NCI-H146 (cell line): ENCODE measurements at places on chromosomes 3 and 15.

GRCh38 chr3:124209426-124209825 is 217.5 kb upstream of the ROPN1 start:
- DNase-seq, result no peak

- no peak for DNase-seq
These were observed 63.9 kb downstream of the TRPC1 start for GRCh38 chr3:142787719-142788118.

DNA sequence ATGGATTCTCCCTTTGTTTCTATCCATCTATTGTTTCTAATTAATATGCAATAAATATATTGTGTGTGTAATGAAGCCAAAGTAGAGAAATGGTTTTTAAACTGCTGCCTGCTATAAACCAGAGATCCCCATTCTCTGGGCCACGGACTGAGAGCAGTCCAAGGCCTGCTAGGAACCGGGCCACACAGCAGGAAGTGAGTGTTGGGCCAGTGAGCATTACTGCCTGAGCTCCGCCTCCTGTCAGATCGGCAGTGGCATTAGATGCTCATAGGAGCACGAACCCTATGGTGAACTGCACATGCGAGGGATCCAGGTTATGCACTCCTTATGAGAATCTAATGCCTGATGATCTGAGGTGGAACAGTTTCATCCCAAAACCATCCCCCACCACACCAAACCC is 85.2 kb upstream of the POMGNT2 start:
- DNase-seq, result no peak

DNA sequence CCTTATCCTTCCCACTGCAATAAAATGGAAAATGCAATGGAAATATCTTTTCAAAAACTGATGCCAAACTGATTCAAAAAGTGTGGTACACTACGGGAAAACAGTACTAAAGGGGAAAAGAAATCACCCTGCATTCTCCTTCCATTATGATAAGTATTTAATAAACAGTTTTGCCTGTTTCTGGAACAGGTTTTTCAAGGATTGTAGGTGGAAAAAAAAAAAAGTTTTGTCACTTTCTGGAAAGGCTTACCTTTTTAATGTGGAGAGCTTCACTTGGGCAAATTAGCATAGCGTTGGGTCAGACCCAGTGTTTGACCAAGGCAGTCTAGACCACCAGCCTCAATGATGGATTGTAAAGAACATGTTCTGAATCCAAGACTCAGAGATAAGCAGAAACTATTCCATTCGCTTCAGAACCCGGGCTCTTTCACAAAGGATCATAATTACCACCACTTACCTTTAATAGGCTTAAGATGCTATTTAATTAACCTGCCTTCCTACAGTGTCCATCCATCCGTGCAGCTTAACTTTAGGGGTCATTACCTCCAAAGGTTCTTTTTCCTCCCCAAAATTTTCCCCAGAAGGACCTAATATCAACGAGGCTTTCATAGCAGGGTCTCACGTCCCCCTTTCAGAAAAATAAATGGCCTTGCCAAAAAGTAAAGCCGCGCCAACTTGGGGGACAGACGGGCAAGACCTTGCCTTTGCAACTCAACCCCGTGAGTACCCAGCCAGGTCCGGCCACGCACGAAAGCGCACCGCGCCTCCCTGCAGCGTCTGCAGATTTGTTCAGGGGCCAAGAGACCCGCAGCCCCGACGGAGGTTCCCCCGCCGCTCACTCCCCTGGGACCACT is 1.0 kb downstream of the DCBLD2 start:
- DNase-seq, result no peak

DNA sequence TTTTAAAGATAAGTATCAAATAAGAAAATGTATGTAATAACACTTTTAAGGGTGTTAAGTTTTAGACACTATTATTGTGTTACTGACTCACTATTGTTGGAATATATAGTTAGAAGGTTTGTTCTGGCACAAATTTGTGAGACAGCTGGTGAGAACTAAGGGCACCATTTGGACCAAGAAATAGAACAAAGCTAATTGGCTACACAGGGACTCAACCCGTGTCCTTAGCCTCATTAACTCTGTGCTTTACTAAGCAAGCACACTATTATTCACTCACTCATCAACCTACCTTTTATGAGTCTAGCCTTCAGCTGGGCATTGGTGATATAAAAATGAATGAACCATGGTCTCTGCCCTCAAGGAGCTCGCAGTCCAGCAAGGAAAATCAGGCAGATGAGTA is 4.1 kb upstream of the UNC13C start:
- no peak for DNase-seq

DNA sequence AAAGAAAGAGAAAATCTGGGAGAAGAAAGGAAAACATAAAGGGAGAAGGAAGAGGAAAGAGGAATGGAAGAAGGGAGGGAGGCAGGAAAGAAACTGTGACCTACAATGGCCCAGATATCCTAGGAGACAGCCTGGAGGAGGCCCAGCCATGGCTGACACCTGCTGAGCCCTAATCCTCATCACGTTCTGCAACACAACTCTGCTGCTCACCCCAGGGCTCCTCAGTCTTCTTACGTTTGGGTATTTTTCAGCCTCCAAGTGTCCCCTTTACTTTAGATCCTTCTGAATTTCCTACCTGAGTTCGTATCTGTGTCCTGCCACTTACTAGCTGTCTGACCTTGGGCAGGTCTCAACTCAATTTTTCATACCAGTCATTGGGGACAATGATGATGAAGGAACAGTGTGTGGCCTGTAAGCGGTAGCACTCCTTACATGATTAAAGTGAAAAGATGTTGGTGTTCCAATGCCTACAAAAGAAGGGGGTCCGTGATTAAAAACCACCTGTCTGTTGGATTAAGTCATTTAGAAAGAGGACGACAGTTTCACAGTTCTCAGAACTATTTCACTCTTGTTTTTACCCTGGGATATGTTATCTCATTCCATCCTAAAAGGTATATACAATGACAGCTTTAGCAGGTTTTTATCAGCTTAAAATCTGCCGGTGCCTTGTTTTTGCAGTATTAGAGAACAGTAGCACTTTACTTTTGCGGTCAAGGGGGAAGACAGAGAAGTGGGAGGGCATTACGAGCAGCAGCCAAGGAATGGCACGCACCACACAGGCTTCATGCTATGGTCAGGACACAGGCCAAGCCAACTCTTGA is 47.4 kb downstream of the CCR4 start:
- DNase-seq, result no peak

- DNase-seq, result no peak
These were observed 4.2 kb downstream of the PTPN23 start for GRCh38 chr3:47385007-47385406.
